Right cardiac atrium (tissue), 5 donors: ENCODE measurements at places on chromosomes 2 and 18. TPM values are rescaled to one million over a fixed set of nuclear protein-coding genes. Genes with fewer than 3 reads are reported as not detected.

TCF23 gene
- 0.11 TPM for total RNA-seq

IL1R2 gene
- total RNA-seq = 3.9 TPM

STAT4 gene
- 18.2 TPM for total RNA-seq

RIT2 gene
- total RNA-seq = not detected

OTOS gene
- total RNA-seq = not detected

CCDC195 gene
- not detected for total RNA-seq

OR6B2 gene
- total RNA-seq = not detected

EFR3B gene
- total RNA-seq = 6.5 TPM

ZC3H8 gene
- total RNA-seq = 6.0 TPM

GRCh38 chr2:217000406-217000805 is 140.5 kb upstream of the TNP1 start:
- no peak for DNase-seq

GRCh38 chr2:222864296-222864695 is 3.5 kb downstream of the ACSL3 start:
- DNase-seq = no peak

DNA sequence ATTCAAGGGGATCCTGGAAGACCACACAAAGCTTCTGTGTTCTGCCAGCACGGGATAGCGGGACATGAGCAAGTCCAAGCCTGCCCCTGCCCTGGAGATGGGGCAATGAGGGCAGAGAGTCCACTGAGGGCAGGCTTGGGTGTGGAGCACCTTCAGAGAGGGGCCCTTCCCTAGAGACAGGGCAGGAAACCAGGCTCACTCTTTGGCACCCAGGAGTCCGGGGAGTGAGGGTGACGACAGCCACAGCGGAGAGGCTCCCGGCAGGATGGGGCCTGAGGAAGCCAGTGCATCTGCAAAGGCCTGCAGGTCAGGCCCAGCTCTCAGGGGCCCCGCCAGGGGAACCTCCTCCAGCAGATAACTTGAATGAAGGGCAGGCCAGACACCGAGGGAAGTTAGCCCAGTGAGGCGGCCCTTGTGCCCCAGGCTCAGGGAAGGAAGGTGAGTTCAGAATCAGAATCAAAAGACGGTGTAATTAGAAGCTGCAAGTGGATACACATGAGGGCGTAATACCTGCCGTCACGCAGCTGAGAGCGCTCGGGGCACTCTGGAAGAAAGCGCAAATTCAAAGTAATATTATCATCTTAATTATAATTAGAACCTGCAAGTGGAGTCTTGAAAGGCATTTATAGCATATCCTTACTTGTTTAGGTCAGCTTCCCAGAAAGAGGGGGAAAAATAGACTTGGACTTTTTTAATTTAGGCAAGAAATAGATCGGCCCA is 142.6 kb upstream of the LGALSL start:
- DNase-seq = no peak

- DNase-seq = no peak
Observed at GRCh38 chr18:24126155-24126961, 12.5 kb upstream of the CABYR start.

GRCh38 chr2:127218812-127219170 is 1.3 kb downstream of the CYP27C1 start:
- peak; percentile 47 for DNase-seq
